Activated CD8-positive, alpha-beta T cell treated with anti-CD3 and anti-CD28 coated beads, Interleukin-2, amount 10 ng/mL, durations not matched to agents 7 days and 5 days (primary cell): ENCODE measurements at places on chromosomes 7 and 10. TPM values are rescaled to one million over a fixed set of nuclear protein-coding genes. Genes with fewer than 3 reads are reported as not detected.
A peak's percentile ranks its signal among the peaks of the same experiment; 100 is the strongest.

GRCh38 chr7:4136501-4137110, 545.5 kb upstream of the FOXK1 start:
- H3K27me3 ChIP-seq: no peaks in the 10 kb centered on the region
- DNase-seq: no peak
- no peak overlapping the region for H3K27ac ChIP-seq
- no peaks in the 10 kb centered on the region for H3K4me1 ChIP-seq

Gene SPAM1
- total RNA-seq: not detected

Gene NXPH1
- not detected for total RNA-seq

DNA sequence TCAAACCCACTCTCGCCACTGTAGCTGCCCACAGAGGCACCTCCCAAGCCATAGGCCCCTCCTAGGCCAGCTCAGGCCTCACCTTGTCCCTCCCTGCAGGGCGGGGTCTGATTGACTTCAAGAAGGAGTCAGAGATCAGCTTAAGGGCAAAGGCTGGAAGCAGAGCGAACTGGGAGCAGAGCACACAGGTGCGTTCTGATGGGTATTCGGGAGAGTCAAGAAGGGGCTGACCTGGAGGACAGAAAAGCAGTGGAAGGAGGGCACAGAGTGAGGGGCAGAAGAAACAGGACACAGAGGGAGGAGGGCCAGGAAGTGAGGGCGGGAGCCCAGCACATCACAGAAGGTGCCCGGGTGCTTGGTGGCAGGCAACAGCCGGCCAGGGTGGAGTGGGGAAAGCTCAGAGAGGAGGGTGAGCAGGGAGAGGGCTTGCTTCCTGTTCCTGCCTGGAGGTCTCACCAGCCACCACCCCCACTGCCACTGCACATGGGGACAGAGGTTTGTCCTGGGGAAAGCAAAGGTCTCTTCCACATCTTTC, at the start of gene AOC1:
Gene AOC1, plus strand, starts transcription at position 147 of the 535 bp plus-strand sequence. CDS start 3,954 bp downstream, outside the sequence.
- peaks cover 22% of the 10 kb centered on the region for H3K27me3 ChIP-seq
- H3K4me3 ChIP-seq: no peak within 1 kb of the TSS
- peak; percentile 17 for DNase-seq
- H3K27ac ChIP-seq: no peak within 1 kb of the TSS
- H3K4me1 ChIP-seq: peaks cover 10% of the 10 kb centered on the region

DNA sequence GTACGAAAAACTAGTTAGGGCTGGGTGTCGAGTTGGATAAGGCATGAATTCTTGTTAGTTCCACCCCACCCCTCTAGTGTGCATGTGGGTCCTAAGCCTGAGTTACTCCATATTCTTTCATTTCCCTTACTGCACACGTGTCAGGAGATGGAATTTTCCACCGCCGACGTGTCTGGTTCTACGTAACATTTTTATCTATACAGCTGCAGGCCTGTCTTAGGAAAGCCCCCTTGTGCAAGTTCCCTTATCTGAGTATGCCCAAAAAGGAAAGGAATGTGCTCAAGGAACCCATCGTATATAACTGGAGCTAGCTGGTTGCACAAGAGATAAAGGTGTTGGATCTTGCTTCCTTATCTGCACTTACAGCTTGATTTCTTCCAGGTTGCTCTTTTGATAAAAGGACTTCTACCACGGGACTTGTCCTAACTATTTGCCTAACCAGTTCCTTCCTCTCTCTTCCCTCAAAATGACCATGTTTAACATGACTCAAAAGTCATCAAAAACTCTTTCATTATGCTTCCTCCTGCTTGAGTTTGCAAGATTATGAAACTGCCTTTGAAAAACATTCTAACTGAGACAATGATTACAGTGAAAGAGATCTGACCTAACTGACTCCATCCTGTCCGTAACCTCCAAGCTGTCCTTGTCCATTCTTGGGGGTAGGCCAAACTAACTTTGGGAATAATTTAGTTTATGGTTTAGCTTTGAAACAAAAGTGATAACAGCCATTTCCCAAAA, 181.4 kb downstream of the AKR1D1 start:
- H3K27ac ChIP-seq: no peak overlapping the region
- DNase-seq: no peak
- H3K27me3 ChIP-seq: peaks cover 3% of the 10 kb centered on the region
- H3K4me3 ChIP-seq: no peak overlapping the region
- no peaks in the 10 kb centered on the region for H3K4me1 ChIP-seq

GRCh38 chr10:28533571-28534304, 820 bp downstream of the WAC start:
- H3K4me1 ChIP-seq: peaks cover 63% of the 10 kb centered on the region
- H3K36me3 ChIP-seq: peaks cover 73% of the 10 kb centered on the region
- peak overlapping the region; percentile 98 for H3K4me3 ChIP-seq
- peak; percentile 78 for DNase-seq
- H3K27me3 ChIP-seq: no peaks in the 10 kb centered on the region

DNA sequence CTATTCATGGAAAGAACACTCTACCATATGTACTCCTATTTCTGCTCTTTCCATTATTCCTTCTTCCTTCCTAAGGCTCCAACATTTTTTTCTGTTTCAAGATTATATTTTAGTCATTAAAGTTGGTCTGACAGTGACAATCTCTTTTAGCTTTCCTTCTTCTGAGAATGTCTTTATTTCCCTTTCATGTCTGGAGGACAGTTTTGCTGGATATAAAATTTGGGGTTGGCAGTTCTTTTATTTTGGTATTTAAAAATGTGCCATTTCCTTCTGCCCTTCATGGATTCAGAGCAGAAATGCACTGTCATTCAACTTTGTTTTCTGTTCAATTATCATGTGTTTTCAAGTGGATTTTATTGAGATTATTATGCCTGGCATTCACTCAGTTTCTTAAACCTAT, 53.1 kb downstream of the VSTM4 start:
- no peak overlapping the region for H3K27ac ChIP-seq
- H3K36me3 ChIP-seq: peaks cover 2% of the 10 kb centered on the region
- H3K4me3 ChIP-seq: no peak overlapping the region
- no peaks in the 10 kb centered on the region for H3K4me1 ChIP-seq

Gene UTF1
- not detected for total RNA-seq

DNA sequence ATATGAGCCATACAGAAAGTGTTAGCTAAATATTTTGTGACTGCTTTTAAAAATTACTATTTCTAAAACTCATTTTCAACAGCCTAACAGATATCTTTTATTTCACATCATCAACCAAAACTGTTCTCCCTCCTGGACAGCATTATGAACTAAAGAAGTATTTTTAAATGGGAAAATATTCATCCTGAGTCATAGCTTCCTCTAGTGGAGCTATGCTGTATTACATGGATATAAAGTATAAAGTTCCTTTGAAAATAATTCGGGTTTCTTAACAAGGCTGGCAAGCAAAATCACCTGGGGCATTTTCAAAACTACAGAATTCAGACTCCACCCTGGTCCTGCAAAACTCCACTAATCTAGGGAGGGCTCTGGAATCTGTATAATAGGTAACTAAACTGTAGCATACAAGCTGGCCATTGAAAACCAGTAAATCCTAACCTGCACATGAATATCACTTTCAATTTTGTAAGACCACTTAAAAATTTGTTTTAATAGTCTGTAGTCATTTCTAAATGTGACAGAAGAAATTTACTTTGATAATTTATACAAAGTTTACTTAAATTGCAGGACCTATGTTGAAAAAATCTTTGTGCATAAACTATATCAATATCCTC, 53.5 kb downstream of the SCIN start:
- no peak overlapping the region for H3K27ac ChIP-seq
- H3K36me3 ChIP-seq: no peaks in the 10 kb centered on the region
- no peak for DNase-seq
- no peaks in the 10 kb centered on the region for H3K4me1 ChIP-seq
- no peak overlapping the region for H3K4me3 ChIP-seq

DNA sequence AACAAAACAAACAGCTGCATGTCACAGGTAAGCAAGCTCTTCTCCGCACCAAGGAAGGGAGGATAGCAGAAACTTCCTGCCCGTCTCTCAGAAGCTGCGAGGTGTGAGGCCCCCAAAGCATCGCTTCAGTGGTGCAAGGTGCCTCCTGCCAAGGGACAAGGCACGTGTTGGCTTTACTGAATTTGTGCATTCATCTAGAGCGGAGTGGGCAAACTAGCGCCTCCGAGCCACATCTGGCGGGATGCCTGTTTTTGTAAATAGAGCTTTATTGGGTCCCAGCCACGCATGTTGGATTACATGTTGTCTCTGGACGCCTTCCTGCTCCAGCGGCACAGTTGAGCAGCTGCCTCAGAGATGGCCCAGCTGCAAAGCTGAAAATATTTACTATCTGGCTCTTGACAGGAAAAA, 27.7 kb downstream of the PHYH start:
- no peak overlapping the region for H3K27ac ChIP-seq
- peaks cover 1% of the 10 kb centered on the region for H3K27me3 ChIP-seq
- H3K4me3 ChIP-seq: no peak overlapping the region
- DNase-seq: no peak

DNA sequence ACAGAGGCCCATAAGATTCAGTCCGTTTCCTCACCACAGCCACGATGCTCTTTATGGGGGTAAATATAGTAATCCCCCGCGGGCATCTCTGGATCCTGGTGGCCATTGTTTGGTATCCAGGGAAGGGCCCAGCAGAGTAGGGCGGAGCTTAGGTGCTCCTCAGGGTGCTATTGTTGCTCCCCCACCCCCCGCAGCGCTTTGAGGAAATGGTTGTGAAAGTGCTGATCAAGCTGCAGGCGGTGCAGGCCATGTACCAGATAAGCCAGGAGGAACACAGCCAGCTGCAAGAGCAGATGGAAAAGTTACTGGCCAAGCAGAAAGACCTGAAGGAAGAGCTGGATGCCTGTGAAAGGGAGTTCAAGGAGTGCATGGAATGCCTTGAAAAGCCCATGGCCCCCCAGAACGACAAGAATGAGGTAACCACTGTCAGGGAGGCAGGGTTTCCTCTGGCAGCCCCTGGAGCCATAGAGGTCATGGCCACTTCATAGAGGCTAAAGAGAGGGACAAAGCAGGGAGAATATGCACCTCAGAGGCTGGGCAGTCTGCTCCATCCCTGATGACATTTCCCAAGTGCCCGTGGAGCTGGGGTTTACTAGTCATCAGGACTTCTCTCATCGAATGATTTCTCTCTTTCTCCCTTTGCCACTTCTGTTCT, 17.6 kb upstream of the FLNC start:
- no peaks in the 10 kb centered on the region for H3K36me3 ChIP-seq
- no peak overlapping the region for H3K4me3 ChIP-seq
- no peak for DNase-seq
- H3K4me1 ChIP-seq: no peaks in the 10 kb centered on the region
- H3K27ac ChIP-seq: no peak overlapping the region

DNA sequence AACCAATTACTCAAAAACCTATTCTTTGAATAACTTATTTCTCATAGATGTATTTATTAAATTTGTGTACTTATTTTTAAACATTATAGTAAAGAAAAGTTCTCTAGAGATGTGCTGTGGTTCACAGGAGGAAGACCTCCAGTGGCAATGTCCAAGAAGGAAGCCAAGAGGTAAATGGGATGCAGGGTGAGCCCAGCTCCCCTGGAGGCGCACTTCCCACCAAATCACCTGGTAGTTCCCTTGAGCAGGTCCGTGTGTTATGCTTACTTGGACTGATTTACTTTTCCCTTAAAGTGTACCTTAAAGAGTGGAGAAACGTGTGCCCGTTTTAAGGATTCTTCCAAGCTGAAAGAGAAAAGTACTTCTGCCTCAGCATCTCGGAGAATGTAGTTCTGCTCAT, 55.3 kb downstream of the PAXIP1 start:
- no peak for DNase-seq
- no peak overlapping the region for H3K27ac ChIP-seq
- H3K4me3 ChIP-seq: no peak overlapping the region
- no peaks in the 10 kb centered on the region for H3K4me1 ChIP-seq
- no peaks in the 10 kb centered on the region for H3K27me3 ChIP-seq

Gene PON3
- total RNA-seq: not detected

Gene SH2D4B
- total RNA-seq: 0.13 TPM

DNA sequence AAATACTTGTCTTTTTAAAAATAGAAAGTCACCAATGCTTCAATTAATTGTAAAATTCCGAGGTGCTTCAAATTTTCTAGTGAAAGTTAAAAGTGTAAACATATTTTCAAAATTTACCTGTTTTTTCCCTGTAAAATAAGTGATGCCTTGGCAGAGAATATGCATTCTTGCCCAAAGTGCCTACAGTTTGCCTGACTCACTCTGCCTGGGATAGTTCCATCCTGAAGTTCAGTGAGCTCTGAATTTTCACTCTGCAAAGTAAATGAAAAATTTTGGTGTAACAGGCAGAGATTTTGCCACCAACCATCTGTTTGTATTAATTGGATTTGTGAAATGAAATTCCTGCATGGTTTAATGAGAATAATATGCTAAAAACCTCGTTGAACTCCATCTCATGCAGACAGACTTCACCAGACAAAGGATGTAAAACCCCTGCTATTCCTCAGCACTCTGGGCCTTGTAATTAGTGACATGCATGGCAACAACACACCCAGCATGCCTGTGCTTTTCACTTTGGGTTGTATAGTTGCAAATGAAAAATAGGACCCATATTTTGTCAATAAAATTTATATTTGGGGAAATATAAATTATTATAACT, 117.4 kb upstream of the GNAI1 start:
- no peaks in the 10 kb centered on the region for H3K27me3 ChIP-seq
- peaks cover 1% of the 10 kb centered on the region for H3K4me1 ChIP-seq
- DNase-seq: no peak
- H3K4me3 ChIP-seq: no peak overlapping the region

Gene WASHC2A
- total RNA-seq: 31.0 TPM

Gene EPO
- not detected for total RNA-seq

GRCh38 chr10:12796401-12797160, 204.9 kb downstream of the CCDC3 start:
- H3K36me3 ChIP-seq: no peaks in the 10 kb centered on the region
- no peak overlapping the region for H3K27ac ChIP-seq
- DNase-seq: no peak
- no peaks in the 10 kb centered on the region for H3K4me1 ChIP-seq
- no peak overlapping the region for H3K4me3 ChIP-seq

Gene ELMO1
- total RNA-seq: 68.5 TPM

- no peak overlapping the region for H3K4me3 ChIP-seq
- no peak for DNase-seq
- no peak overlapping the region for H3K27ac ChIP-seq
- peaks cover 55% of the 10 kb centered on the region for H3K4me1 ChIP-seq
- H3K27me3 ChIP-seq: peaks cover 17% of the 10 kb centered on the region
- H3K36me3 ChIP-seq: no peaks in the 10 kb centered on the region
These were observed 14.0 kb upstream of the INSIG1 start for GRCh38 chr7:155283565-155284194.

DNA sequence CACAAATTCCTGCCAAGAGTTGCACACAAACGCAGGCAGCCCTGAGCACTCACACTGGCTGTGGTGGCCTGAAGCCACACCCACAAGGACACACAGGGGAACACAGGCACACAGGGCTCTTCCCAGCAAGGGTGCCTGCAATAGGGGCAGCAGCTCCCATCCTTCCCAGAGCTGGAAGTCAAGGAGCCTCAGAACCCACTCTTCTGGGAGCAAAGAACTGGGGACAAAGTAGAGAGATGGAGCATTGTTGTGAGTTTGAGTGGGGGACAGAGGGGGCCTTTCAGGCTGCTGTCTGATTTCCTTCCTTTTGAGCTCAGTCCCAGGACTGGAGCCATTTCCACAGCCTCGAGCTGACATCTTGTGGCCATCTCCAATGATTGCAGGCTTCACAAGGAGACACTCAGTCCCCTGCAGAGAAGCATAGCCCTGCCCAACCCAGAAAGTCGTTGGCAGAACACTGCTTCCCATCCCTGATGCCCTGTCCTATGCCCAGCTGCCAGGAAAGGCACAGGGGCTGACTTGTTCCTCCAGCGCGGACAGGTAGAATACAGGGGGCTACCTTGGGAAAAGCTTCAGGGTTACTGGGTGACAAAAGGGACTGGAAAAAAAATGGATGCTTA, 34.4 kb upstream of the SLF2 start:
- H3K4me1 ChIP-seq: no peaks in the 10 kb centered on the region
- no peaks in the 10 kb centered on the region for H3K36me3 ChIP-seq
- peak; percentile 51 for DNase-seq
- H3K4me3 ChIP-seq: no peak overlapping the region
- H3K27ac ChIP-seq: no peak overlapping the region
